Neural progenitor cell (in vitro differentiated cells): ENCODE measurements at places on chromosomes 1 and 21. TPM values are rescaled to one million over a fixed set of nuclear protein-coding genes. Genes with fewer than 3 reads are reported as not detected.
A peak's percentile ranks its signal among the peaks of the same experiment; 100 is the strongest.

- peak; percentile 52 for DNase-seq
Observed at GRCh38 chr1:156379420-156380165, 10.6 kb downstream of the RHBG start.

DNA sequence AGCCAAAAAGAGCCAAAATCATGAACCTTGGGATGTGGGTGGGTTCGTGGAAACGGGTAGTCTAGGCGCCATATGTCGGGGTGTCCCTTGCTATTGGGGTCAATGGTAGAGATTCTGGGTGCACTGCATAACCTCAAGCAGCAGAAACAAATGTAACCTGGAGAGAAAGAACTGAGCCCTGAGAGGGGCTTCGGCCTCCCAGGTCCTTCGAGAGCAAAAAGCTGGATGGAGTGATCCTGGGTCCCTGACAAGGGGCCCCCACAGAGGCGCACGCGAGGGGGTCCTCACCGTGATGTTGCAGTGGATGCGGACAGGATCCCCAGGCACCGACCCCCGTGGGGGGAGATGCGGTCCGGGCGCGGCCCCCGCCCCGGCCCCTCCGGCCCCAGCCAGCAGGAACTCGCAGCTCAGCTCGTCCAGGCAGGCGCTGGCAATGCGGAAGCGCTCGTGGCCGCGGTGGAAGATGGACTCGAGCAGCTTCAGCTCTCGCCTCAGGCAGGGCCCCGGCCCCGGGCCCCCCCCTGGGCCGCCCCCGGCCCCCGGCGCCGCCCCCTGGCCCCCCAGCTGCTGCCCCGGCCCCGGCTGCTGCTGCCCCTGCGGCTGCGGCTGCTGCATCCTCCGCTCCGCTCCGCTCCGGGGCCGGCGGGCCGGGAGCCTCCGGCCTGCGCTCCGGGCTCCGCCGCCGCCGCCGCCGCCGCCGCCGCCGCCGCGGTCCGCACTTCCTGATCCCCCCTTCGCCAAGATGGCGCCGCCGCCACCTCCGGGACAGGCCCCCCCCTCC is at the start of gene UBE2Q1:
UBE2Q1 (minus strand) TSS at position 724 of the 781 bp plus-strand sequence; CDS start at position 615, 109 bp downstream.
- no peak for DNase-seq

- no peak for DNase-seq
Observed at GRCh38 chr1:44464361-44464760, 59.3 kb downstream of the RNF220 start.

DNA sequence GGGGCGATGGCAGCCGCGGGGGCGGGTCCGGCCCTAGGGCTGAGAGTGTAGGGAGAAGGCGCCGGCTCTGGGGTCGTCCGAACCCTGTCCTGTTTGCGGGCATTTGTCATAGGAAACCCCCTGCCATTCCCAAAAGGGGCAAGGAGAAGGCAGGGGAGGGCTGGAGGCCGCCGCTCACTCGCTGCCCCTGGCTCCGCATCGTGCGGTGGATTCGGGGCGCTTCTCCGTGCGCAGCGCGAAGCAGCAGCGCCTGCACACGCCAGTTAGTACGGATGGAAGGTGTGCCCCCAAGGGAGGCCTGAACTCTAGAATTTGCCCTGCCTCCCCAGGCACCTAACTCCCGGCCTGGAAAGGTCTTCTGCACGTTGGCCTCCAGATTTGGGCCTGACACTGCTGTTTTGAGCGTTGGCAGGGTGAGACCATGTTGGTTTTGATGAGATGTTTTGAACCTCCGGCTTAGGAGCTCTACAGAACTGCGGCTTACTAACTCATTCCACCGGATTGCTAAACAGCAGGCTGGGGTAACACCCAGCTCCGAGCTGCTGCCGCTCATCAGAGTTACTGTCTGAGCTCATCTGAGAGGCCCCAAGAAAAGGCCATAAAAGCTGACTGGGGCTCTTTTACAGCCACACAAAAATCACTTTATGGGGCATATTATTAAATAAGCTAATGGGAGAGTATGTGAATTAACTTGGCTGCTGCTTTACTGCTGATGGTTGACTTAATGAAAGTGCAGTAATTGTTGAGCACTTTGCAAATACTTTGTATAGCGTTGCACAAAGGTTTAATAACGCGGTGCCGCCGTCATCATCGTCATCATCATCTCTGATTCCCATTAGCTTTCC is 987 bp downstream of the GPR137B start:
- DNase-seq: peak; percentile 52

DNA sequence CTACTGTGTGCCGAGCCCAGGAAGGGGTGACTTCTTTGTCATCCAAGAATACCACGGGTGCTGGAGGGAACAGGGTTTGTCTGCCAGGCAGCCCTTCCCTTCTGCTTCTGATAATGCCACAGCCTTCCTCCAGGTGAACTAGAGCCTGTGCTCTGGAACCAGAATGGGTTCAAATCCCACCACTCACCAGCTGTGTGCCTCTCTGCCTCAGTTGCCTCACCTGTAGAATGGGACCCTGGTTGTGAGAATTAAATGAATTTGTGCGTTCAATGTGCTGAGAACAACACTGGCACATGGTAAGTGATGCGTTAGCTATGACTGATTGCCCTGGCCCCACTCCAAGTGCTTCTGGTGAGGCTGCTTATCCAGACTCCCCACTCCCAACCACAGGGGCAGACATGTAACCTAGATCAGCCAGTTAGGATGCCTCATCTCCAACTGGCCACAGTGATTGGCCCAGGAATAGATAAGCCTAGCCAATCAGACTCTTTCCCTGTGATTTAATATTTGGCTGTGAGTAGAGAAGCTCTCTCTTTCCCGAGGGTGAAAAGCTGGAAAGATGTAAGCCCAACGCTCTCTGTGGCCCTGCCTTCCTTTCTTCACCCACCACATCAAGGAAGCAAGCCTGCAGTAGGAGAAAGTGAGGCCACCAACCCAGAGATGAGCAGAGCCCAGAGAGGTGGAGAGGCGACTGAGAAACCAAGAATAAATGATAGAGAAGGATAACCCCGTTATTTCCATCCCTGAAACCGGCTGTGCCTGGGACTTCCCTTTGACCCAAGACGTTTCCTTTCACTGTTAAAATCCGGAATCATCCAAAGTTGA is 20.8 kb upstream of the LAPTM5 start:
- no peak for DNase-seq

GRCh38 chr21:41211060-41211805 is 43.3 kb downstream of the BACE2 start:
- DNase-seq: no peak

GRCh38 chr1:115356356-115356755 is 18.3 kb upstream of the NGF start:
- DNase-seq: no peak

- no peak for DNase-seq
Observed at GRCh38 chr21:16912075-16912474, 600.8 kb upstream of the CXADR start.

- no peak for DNase-seq
Observed at GRCh38 chr1:207364614-207365013, 43.1 kb downstream of the CD55 start.

DNA sequence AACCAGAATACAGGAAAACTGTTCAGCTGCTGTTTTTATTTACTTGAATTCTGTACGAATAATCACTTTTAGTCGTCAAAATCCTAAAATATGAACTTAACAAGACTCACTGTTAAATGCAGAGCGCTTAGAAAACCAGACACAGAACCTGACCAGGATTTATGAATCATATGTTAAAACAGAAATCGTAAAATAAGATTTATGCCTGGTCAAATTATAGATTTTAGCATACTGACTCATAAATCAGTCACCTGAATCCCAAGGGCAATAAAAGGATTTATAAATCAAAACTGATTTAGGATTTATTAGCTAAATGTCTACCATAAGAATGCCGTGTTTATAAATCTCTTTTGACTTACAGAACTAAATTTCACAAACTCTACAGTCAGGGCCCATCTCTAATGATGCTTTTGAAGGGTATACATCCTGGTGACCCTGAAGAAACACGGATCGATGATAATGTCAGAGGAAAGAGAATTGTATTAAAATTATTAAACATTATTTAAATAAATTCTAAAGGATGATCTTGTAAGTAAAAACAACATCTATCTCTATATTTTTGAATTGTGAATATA is 28.8 kb downstream of the CYYR1 start:
- no peak for DNase-seq

DNA sequence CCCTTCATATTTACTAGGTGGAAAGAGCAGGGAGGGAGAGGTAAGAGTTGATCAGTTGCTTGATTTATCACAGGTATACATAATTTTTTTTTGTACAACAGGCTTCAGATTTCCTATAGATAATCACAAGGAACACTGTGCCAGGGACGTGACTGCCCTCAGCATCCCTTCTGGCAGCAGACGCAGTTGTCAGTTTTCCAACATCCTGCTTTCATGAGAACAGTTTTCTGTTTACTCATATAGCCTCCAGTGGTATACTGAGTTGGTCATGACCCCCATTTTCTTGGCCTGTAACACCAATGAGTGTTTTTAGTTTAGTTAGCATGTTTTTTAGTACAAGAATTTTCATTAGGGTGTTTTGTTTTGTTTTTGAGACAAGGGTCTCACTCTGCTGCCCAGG is 37.9 kb upstream of the PTPRF start:
- no peak for DNase-seq

DNA sequence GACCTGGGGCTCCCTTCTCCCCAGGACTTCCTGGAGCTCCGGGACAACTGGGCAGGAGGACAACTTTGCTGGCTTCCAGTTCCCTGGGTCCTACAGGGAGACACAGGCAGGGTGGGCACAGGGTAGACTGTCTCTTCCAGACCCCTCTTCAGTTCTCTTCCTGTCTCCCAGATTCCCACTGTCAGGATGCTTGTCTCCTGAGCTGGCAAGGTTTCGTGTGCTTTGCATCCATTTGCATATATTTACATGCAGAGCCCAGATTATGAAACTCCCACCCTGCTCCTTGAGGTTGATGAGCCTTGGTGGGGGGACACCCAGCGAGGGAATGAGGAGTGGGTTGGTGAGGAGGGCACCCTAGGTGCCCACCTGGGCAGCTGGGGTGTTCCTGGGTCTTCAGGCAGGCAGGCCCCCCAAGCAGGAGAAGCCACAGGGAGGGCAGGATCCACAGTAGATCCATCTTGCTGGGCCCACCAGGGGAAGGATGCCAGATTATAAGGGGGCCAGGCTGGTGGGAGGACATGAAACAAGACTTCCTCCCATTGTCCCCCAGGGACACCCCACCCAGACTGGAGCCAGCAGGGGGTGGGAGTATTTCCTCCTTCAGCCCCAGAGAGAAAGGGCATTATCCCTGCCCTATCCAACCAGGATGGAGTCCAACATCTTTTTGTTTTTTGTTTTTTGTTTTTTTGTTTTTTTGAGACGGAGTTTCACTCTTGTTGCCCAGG is at the start of gene FCN3:
FCN3 (minus strand) TSS at position 463 of the 725 bp plus-strand sequence; CDS start at position 457, 6 bp downstream.
- no peak for DNase-seq

- peak; percentile 44 for DNase-seq
Observed at GRCh38 chr1:36223381-36223995, 755 bp upstream of the THRAP3 start.

DNA sequence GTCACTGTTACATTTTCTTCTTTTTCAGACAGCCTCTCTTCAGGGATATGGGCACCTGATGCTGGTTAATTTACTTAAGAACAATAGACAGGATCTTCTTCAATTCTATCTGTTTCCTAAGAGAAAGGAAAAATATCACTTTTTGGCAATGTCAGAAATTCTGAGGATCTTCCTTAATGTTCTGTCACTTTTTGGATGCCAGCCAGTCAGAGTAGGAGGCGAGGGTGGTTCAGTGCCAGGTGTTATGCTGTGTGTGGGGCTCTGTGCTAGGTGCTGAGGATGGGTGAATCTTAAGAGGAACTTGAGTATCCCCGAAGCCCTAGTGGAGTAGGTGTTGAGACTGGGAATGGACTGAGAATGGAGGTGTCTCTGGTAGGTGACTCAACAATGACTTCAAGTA is 133.5 kb downstream of the UCK2 start:
- DNase-seq: no peak

- no peak for DNase-seq
Observed at GRCh38 chr1:37797750-37798345, 4.2 kb downstream of the MANEAL start.

DNA sequence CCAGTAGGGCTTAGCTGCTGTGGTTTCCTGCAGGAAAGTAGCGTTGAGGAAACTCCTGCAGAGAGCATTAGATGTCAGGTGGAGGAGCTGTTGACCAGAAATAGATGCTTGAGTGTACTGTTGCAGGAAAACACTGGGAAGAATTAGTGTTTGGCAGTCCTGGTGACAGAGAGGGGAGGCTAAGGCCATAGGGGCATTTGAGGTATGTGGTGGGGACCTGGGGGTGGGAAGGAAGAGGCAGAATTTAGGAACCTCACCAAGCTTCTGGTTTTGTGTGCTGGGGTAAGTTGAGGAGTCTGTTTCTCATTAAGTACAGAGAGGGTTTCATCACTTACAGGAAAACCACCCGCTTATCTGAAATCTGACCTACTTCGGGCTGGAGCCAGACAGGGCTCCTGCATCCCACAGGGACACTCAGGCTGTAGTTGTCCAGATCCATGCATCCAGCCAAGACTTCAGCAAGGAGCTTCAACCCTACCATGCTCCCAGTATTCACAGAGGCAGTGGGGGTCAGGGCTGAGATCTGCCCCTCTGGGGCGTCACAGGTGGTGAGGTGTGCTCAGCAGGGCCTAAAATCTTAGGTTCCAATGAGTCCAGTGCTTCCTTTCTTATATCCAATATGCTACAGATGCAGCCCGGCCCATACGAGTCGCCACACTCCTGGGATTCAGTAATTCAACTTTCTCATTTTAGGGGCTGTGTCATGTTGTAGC is 15.1 kb downstream of the SH2D2A start:
- no peak for DNase-seq

DNA sequence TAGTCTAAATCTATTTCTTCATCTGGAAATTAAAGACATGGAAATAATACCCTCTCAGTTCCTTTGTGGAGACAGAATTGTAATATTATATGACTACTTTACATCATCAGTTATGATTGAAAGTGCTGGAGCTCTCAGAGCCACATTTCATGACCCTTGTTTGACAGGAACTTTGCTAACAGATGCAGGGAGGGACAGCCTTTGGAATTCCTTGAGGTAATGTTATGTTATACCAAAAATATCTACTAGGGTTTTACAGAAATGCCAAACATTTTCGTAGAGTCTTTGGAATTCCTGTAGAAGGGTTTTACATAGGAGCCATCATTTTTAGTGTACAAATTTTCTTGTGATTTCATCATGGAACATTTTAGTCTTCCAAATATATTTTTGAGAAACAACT is 57.4 kb upstream of the ADAMTS5 start:
- no peak for DNase-seq

- no peak for DNase-seq
Observed at GRCh38 chr1:235069577-235070563, 58.8 kb downstream of the TOMM20 start.

DNA sequence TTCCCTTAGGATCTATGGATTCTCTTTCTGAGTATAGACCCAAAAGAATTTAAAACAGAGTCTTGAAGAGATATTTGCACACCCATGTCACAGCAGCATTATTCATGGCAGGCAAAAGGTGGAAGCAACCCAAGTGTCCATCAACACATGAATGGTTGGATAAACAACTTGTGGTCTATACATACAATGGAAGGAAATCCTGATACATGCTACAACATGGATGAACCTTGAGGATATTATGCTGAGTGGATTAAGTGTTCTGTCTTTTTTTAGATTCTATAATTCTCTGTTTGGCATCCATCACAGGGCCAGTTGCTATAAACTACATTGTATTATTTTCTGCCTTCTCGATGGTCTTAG is 39.8 kb downstream of the PTPN14 start:
- DNase-seq: no peak

The ZNF648 gene
- total RNA-seq: 1.5 and 2.0 TPM in 2 replicates

The PALMD gene
- total RNA-seq: not detected in 2 replicates

The C1orf116 gene
- total RNA-seq: 0.04 and 0.56 TPM in 2 replicates

The ZFP69 gene
- total RNA-seq: 6.0 and 8.9 TPM in 2 replicates

The DEGS1 gene
- total RNA-seq: 47.4 and 91.2 TPM in 2 replicates

The KIF14 gene
- 39.0 and 60.2 TPM in 2 replicates for total RNA-seq

The FMO4 gene
- 3.9 and 8.3 TPM in 2 replicates for total RNA-seq

The ZBTB21 gene
- total RNA-seq: 24.2 and 25.3 TPM in 2 replicates

The AGRN gene
- total RNA-seq: 34.1 and 142 TPM in 2 replicates

The OR2T33 gene
- total RNA-seq: not detected in 2 replicates
